Activated T-cell treated with anti-CD3 and anti-CD28 coated beads, Interleukin-2, amount 50 U/mL, for 72 hours (primary cell): ENCODE measurements at places on chromosomes 11 and 22. TPM values are rescaled to one million over a fixed set of nuclear protein-coding genes. Genes with fewer than 3 reads are reported as not detected.

ZBED5 gene
- 46.1 TPM for total RNA-seq

- DNase-seq, result no peak
These were observed 23.5 kb downstream of the NFRKB start for GRCh38 chr11:129871914-129872313.

GRCh38 chr22:41922328-41922727, 4.3 kb downstream of the TNFRSF13C start:
- DNase-seq, result no peak

MYOD1 gene
- not detected for total RNA-seq

DNA sequence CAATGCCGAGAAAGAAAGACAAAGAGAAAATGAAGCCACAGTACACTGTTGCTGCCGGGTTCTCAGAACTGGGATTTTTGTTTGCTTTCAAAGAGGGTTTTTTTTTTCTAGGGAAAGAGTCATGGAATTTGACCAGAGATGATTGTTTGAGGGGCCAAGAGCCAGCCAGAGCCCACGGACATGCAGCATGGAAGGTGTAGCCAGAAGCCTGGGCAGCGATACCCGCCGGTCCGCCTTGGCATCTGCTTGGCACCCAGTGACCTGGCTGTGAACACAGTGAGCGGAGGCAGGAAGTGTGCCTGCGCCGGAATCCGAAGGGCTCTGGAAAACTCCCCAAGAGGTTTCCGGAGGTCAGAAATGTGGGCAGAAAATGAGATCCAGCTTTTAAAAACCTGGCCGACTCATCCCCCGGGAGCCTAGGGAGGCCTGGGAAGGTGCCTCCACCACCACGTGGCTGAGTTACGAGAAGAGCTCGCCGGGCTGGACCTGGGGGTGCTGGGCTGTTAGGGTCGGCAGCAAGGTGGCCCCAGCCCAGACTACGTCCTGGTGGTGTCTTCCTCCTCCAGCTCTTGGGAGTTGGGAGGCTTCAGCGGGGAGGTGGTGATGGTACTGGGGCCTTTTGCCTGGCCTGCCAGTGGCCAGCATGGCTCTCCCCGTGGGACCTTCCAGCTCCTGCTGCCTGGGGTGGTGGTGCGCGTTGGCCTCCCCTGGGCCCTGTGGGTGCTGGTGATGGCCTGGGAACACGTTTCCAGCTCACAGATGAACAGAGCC, 61.6 kb upstream of the PPARA start:
- no peak for DNase-seq

LRRC10B gene
- total RNA-seq, result not detected

DNA sequence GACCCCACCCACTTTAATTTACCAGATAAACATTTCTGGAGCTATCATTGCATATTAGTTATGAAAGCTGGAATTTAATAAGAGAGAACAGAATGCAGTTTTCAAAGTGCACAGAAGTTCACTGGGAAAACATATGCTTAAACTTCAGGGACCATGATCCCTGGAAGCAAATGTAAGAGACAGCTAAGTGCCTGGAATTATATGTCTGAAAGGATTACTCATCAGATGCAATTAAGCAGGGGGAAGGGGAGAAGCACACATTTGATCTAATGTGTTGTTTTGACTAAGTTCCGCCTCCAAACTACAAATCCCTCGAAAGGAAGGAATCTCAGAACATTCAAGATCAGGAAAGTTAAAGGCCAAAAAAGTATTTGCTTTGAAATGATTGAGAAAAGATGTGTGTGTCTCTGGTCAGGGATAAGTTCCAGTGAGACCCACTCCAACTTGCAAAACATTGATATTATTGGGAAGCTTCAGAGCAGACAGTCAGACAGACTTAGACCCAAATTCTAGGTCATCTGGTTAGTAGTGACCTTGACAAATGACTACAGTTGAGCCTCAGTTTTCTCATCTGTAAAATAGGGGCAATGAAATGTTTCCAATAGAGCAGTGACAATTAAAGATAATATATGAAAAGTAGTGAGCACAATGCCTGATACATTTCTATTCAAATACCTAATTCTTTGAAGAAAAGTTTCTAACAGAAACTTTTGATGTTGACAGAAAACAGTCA, 147.6 kb downstream of the ME3 start:
- no peak for DNase-seq

TRIM34 gene
- 9.0 TPM for total RNA-seq

BRSK2 gene
- total RNA-seq, result 0.84 TPM

- DNase-seq, result no peak
These were observed 73.4 kb upstream of the APOA1 start for GRCh38 chr11:116910847-116911246.

GRCh38 chr11:116249561-116249960, 523.2 kb downstream of the BUD13 start:
- no peak for DNase-seq

DNA sequence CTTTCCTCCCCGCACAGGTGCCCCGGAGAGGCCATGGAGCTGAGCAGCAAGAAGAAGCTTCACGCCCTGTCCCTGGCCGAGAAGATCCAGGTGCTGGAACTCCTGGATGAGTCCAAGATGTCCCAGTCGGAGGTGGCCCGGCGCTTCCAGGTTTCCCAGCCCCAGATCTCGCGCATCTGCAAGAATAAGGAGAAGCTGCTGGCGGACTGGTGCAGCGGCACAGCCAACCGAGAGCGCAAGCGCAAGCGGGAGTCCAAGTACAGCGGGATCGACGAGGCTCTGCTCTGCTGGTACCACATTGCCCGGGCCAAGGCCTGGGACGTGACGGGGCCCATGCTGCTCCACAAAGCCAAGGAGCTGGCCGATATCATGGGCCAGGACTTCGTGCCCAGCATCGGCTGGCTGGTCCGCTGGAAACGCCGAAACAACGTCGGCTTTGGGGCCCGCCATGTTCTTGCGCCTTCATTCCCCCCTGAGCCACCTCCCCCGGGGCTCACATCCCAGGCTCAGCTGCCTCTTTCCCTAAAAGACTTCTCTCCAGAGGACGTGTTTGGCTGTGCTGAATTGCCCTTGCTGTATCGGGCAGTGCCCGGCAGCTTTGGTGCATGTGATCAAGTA, 1.3 kb downstream of the TIGD3 start:
- DNase-seq, result no peak

OR5A1 gene
- total RNA-seq, result not detected

DTX4 gene
- total RNA-seq, result 0.70 TPM

GRCh38 chr22:48477031-48477721, 1350.5 kb downstream of the BRD1 start:
- DNase-seq, result no peak

GRCh38 chr22:36478966-36479365, 2.5 kb downstream of the TXN2 start:
- DNase-seq, result no peak

GRCh38 chr22:50522208-50522805, 3.1 kb downstream of the SCO2 start:
- DNase-seq, result no peak

DNA sequence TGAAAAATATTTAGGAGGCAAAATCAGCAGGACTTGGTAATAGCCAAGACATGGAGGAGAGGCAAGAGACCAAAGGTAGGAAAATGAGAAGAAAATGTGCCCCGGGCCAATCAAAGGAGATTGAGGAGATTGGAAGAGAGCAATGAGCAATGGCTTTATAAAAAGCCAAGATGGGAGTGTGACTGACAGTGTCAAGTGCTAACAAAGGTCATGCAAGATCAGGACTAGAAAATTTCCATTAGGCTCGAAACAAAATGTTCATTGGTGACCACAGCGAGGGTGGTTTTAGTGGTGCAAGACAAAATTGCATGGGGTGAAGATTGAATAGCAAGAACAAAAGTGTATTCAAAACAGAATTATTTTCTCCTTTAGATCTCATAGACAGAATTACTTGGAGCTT, 45.2 kb upstream of the TBCEL start:
- DNase-seq, result no peak

PANX2 gene
- 8.0 TPM for total RNA-seq

DNA sequence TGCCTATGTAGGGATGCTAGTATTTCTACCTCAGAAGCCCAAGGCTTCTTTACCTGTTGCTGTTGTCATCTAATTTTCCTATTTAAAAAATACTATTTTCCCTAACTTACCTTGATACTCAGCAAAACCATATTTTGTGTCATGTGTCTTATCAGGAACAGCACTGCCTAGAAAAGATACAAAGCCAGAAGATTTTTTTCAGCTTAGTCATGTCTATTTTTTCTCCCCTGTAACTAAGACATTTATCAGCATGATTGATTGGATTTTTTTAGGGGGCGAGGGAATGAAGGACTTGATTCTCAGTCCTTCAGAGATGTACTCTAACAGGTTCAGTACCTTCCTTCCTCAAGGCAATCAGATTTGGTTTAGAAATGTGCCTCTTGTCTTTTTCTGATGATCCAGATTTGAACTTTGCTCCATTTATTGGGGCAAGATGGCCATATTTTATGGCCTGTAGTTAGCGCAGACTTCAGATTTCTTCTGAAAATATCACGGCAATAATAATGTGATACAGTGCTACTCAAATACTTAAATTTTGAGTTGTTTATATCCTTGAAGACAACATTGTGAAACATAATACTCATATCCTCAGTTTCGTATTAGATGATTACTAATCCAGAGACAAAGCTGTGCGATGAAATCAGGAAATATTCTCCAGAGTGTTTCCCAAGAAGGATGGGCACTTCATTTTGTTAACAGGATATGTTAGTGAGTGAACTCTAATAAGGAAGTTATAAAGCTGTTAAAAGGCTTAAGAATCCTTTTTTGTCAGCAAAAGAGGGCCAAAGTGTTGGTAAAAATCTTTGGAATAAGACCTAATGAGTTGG, 3.8 kb upstream of the PIK3IP1 start:
- no peak for DNase-seq

- no peak for DNase-seq
These were observed 36.6 kb downstream of the SMIM38 start for GRCh38 chr11:69192301-69192721.

GRCh38 chr11:60974726-60975125, 3.2 kb downstream of the CD6 start:
- peak; percentile 35 for DNase-seq

PCNX3 gene
- total RNA-seq, result 45.9 TPM
